HS-27A (cell line): ENCODE measurements at places on chromosomes 11 and 22.

GRCh38 chr11:106585061-106585460 lies 433.2 kb downstream of the GUCY1A2 start:
- DNase-seq: peak; percentile 8

GRCh38 chr22:19478901-19479354 lies at the start of gene UFD1:
UFD1 (minus strand) TSS chr22:19479193; CDS start chr22:19479085, 108 bp downstream.
- DNase-seq: no peak

DNA sequence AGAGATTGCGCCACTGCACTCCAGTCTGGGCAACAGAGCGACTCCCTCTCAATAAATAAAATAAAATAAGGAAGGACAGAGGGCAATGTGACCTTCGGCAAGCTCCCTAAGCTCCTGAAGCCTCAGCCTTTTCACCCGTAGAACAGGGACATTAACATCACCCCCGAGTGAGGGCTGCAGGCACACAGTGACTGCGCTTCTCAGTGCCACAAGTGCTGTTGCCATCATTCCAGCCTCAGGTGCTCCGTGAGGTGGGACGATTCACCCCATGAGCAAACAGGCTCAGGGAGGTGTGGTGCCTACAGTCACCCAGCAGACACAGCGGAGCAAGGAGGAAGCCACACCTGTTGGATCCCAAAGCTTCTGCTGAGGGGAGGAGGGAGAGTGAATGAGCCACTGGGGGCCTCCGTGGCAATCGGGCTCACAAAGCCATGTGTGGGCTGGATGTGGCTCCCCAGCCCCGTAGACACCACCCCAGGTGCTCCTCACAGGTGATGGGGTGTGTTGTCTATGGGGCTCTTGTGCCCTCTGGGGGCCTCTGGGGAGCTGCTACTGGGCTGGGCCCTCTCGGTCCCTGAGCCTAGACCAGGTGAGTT lies 9.1 kb upstream of the TCF20 start:
- no peak for DNase-seq

GRCh38 chr11:67582011-67582410 lies 1.6 kb upstream of the GSTP1 start:
- DNase-seq: no peak

GRCh38 chr22:18999008-18999407 lies 62.9 kb upstream of the PRODH start:
- DNase-seq: no peak

DNA sequence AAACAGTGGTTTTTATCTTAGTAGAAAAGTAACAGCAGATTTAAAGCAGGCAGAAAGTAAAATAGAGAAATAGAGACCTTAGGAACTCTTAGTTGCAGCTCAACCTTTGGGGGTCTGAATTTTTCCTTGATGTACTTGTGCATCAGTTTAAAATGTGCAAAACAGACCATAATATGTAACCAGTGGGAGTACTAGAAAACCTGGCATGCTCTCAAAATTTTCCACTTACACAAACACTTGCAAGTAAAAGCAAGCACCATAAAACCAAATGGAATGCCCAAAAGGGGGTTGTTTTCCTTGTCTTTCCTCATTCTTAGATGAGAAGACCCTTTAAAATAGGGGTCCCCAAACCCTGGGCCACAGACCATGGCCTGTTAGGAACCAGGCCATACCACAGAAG lies 12.9 kb upstream of the MRGPRE start:
- no peak for DNase-seq

- no peak for DNase-seq
Measured at GRCh38 chr11:88301488-88302140, 35.9 kb downstream of the CTSC start.

GRCh38 chr11:16923987-16924386 lies 90.2 kb downstream of the PLEKHA7 start:
- DNase-seq: no peak

GRCh38 chr11:13897646-13898276 lies 64.8 kb upstream of the SPON1 start:
- DNase-seq: no peak

- no peak for DNase-seq
Measured at GRCh38 chr11:102194257-102194656, 84.0 kb downstream of the YAP1 start.
